ENCODE measurements at places on chromosomes 13 and 19. TPM values are rescaled to one million over a fixed set of nuclear protein-coding genes. Genes with fewer than 3 reads are reported as not detected.
A peak's percentile ranks its signal among the peaks of the same experiment; 100 is the strongest.

The OR7D4 gene
- total RNA-seq, result not detected

The PPM1N gene
- total RNA-seq, result 1.6 TPM

The COG6 gene
- 21.2 TPM for total RNA-seq

The ZNF562 gene
- total RNA-seq, result 27.2 TPM

The CASP14 gene
- total RNA-seq, result not detected

DNA sequence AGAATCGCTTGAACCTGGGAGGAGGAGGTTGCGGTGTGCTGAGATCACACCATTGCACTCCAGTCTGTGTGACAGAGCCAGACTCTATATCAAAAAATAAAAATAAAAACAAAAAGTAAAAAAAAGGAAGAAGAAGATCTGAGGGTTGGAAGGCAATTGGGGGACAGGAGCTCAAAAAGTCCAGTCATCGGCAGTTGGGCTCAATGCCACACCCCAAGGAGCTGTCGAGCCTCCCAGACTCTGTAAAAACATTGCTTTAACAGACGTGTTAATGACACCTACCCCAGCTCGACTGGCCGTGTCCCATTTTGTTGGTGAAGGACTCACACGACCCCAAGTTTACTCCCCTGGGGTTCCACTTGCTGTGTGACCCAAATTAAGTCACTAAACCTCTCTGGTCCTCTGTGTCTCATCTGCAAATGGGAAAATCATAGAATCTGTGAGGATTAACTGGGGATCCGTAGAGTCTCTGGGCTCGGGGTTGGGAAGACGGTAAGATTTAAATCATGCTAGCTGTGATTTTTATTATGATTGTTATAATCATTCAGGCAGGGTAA lies 7.0 kb downstream of the GNA15 start:
- no peak for DNase-seq

GRCh38 chr13:31367410-31367809 lies 167.6 kb downstream of the B3GLCT start:
- DNase-seq, result no peak

DNA sequence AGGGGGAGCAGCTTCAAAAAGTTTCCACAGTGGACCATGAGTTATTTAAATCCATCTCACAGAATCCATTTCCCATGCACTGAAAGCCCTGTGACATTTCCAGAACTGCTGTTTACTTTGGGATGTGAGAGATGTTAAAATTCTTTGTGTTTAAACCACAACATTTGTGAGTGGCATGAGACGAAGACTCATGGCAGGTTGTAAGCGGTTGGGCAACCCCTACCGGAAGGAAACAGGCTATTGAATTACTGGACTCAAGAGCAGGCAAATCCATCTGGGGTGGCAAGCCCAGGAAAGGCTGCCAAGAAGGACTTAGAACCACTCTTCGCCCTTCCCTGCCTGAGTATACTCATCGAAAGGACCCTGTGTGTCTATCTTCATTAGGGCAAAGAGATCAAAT lies 22.3 kb upstream of the CLDN10 start:
- DNase-seq, result no peak

GRCh38 chr13:44305917-44306370 lies 67.7 kb upstream of the SERP2 start:
- DNase-seq, result no peak

DNA sequence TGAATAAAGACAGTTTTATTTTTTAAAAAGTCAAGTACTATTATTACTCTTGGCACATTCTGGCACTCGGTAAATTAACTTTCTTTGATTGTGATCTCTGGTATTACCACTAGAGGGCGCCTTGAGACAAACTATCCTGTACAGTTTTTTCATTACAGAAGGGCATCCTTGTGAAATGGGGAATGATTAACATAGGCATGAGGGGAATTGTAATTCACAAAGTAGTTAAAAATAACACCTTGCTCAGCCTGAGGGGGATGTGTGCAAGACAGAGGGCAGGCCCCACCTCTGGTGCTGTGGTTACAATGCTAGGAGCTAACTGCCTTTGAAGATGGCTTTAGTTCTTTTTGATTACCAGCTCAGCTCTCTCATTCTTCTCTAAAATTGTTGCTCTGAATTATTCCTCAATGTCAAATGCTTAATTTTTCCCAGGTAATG lies 24.2 kb upstream of the C1QTNF9B start:
- DNase-seq, result peak; percentile 33

- DNase-seq, result no peak
Observed at GRCh38 chr13:33838647-33839046, 20.7 kb downstream of the RFC3 start.

DNA sequence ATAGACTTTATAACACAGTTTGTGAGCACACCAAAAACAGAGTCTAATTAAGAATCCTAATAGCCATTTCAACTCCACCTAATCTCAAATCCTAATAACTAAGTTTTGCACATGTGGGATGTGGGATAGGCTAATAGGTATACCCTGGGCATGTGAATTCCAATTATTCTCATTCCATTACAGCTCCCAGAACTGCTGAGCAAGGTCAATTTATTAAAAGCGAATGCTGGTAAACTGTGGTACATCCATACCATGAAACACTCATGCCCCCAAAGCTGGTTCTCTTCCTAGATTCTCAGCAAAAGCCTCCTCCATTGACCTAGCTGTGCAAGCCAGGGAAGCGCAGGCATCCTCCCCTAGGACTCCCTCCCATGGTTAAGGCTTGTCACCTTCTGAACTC lies 113.8 kb downstream of the USP12 start:
- no peak for DNase-seq

DNA sequence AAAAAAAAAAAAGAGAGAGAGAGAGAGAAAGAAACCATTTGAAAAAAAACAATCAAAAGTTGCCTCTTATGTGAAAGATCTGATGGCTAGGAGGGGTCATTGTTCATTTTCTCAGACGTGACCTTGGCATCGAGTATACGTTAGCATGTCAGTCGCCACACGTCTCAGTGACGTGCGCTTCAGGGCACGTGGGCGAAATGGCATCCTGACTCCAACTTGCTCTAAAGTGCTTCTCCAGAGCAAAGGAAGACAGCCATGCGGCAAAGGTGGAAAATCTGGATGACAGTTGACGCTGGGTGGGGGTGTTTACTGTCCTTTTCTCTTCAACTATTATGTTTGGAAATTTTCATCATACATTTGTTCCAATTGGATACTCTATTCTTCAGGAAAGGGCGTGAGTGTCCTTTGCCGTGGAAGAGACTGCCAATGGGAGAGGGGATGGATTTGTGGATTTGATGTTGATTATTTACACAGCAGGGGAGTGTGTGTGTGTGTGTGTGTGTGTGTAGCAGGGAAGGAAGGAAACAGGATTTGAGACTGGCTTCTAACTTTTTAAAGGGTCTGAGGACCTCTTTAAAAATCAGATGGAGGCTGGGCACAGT lies 25.0 kb downstream of the KLF2 start:
- no peak for DNase-seq

- no peak for DNase-seq
Observed at GRCh38 chr19:46892252-46893179, 31.7 kb downstream of the ARHGAP35 start.

DNA sequence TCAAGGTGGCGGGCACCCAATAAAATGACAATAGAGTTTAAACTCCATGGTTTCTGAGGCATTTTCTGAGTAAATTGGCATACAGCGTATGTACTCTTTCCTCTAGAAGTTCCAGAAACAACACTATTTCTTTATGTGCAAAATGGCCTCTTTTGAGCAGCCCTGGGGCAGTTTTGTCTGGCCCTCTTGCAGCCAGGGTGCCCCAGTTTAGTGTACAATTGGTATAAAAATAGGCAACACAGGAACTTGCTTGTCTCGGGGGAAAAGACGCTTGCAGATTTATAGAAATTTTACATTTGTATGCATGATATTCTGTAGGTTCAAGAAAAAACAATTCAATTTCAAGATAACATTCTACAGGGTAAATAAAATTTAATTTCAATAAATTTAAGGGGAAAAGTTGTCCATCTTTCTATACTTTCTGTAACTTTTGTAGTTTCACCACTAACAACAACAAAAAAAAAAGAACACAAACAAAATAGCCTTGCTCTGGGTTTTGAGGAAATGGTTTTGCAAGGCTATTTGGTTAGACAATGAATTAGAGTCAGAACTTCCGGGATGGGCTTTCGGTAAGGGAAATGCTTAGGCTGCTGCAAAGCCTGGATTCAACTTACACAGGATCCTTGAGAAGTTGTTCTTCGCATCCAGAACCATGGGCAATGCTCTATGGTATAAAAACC lies 45.3 kb downstream of the LRCH1 start:
- DNase-seq, result no peak

DNA sequence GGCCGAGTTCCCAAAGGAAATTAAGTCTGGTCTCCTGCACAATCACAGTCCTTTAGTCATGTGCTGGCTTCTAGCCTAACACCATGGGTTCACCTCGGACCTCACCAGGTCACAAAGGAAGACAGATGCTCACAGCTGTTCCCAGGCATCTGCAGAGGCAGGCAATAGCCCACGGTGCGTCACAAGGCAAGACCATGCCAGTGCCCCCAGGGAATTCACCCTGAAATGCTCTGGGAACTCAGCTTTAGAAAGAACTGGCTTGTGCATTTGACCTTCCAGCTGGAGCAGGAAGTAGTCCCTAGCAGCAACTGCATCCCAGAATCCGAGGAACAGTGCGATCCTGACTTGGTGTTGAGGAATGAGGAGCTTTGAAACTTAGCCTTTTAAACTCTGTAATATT lies 96.8 kb upstream of the WASF3 start:
- DNase-seq, result no peak

DNA sequence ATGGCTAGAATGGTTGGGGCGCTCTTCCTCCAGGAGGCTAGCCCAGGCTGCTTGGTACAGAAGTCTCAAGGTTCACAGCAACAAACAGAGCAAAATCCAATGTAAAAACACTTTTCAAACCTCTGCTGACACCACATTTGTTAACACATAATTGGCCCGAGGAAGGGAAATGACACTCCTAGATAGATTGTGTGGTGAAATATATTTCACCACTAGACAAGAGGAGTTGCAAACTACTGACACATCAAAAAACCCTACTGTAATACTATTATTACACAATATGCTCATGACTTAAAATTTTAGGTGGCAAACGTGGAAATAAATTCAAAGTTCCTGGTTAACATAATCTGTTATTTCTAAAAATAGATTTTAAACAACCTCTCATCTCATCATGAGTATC lies 643.6 kb downstream of the PCDH9 start:
- no peak for DNase-seq

GRCh38 chr13:112444416-112445399 lies 68.6 kb downstream of the SPACA7 start:
- DNase-seq, result peak; percentile 13

DNA sequence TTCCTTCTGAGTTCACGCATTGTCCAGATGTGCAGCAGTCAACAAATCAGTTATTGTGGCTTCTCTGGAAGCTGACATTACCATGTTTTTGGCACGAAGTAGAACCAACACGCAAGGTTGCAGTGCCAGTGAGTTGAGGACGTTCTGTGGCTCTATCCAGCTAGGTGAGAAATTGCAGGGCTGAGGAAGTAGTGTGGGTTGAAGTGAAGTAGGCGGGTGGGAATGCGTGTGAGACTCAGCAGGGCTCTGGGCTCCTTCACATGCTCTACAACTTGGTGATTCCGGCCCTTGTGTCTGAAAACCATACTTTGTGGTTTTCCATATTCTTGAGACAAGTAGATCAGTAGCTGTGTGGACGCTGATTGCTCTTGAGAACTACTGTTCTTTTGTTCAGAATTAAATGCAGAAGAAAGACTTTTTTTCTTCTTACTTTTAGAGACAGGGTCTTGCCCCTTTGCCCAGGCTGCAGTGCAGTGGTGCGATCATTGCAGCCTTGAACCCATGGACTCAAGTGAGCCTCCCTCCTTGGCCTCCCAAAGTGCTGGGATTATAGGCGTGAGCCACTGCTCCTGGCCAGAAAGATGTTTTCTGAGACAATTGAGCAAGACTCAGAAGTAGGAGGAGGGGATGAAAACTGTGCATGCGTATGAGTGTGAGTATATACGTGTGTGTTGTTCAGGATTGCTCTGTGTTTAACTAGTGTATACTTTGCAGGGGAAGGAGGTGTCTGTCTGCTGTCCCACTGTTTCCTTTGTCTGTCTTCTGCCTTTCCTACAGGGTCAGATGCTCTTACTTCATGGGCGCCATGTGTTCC lies 46.2 kb downstream of the GATAD2A start:
- peak; percentile 60 for DNase-seq

DNA sequence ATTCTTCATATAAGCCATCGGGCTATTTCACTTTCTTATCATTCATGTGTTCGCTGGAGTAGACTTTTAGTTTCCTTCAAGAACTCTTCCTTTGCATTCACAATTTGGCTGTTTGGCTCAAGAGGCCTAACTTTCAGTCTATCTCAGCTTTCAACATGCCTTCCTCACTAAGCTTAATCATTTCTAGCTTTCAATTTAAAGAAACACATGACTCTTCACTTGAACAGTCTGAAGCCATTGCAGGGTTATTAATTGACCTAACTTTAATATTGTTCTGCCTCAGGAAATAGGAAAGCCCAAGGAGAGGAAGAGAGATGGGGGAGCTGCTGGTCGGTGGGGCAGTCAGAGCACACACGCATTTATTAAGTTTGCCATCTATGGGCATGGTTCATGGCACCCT lies 158.1 kb downstream of the SUCLA2 start:
- DNase-seq, result no peak

DNA sequence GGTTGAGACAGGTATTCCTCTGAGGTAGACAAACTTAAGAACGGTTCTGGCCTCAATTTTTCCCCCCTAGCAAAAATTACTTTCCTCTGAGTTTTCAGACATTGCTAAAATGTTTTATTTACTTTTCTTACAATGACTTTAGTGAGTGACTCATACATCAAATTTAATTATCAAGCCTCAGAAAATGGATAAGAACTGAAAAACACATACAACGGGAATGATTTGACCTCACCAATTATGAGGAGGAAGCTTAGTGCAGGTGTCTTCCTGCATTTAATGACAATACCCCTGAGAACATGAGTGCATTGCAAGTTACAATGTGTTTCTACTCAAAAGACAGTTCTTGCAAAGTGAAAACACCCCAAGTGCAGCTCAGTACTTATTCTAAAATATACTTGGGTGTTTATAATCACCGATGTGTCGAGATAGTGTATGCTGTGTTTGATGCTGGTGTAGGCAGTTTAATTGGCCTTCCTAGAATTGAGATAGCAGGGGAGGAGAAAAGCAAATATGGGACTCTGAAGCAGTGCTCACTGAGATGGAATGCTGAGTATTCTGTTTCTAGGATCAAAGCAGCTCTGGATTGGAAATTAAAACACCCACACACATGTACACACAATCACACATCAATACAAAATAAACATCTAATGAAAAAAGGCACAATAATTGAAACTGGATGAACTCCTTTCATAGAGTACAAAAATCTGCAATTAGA lies 189.5 kb upstream of the SLC10A2 start:
- DNase-seq, result no peak

DNA sequence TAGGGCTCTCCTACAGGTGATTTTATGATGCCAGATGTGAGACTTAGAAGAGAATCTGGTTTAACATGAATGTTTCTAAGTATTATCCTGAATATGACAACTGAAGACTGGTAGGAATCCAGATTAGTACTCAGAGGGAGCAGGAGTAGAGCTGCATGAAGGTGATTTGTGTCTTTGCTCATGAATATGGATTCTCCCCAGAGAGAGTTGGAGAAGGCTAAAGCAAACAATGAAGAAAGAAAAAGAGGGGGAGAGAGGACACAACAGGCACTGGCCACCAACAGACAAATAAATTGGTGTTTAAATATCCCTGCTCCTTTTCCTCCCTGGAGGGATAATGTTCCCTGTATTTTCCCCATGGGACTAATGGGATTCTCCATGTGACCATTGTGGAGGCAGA lies 427.0 kb upstream of the KLF12 start:
- DNase-seq, result no peak

GRCh38 chr13:65499256-65499655 lies 1730.9 kb downstream of the PCDH9 start:
- DNase-seq, result no peak

- DNase-seq, result no peak
Observed at GRCh38 chr13:113827021-113827420, 36.9 kb downstream of the GAS6 start.

GRCh38 chr19:52516191-52516590 lies 11.3 kb upstream of the ZNF808 start:
- no peak for DNase-seq
